CD4-positive, alpha-beta T cell treated with Interferon alpha-2 for 1 hour (primary cell): ENCODE measurements at places on chromosomes 16 and 17.

DNA sequence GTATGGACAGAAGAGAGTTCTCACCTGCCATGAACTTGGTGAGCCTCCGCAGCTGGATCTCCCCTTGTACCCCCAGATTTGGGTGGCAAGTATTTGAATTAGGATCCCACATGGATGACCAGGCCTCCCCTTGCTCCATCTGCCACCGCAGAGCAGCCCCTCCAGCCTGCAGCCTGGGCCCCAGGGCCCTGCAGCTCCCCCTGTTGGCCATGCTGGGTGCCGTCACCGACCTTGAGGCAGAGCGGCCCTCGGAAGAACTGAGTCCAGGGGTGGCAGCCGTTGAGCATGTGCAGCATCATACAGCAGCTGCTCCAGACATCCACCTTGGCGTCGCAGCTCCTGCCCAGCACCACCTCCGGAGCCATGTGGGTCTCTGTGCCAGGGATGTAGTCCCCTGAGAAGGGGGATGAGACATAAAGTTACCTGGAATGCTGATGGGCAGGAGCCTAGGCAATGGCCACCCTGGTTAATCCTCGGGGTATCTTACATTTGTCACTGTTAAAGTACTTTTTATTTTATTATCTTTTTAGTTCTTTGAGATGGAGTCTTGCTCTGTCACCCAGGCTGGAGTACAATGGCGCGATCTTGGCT is 9.0 kb upstream of the SPATA32 start:
- peak; percentile 61 for DNase-seq

- DNase-seq = no peak
Measured at GRCh38 chr17:43683928-43684653, 22.4 kb upstream of the MEOX1 start.

- peak; percentile 94 for DNase-seq
Measured at GRCh38 chr17:58337600-58338453, 9.2 kb upstream of the TSPOAP1 start.

DNA sequence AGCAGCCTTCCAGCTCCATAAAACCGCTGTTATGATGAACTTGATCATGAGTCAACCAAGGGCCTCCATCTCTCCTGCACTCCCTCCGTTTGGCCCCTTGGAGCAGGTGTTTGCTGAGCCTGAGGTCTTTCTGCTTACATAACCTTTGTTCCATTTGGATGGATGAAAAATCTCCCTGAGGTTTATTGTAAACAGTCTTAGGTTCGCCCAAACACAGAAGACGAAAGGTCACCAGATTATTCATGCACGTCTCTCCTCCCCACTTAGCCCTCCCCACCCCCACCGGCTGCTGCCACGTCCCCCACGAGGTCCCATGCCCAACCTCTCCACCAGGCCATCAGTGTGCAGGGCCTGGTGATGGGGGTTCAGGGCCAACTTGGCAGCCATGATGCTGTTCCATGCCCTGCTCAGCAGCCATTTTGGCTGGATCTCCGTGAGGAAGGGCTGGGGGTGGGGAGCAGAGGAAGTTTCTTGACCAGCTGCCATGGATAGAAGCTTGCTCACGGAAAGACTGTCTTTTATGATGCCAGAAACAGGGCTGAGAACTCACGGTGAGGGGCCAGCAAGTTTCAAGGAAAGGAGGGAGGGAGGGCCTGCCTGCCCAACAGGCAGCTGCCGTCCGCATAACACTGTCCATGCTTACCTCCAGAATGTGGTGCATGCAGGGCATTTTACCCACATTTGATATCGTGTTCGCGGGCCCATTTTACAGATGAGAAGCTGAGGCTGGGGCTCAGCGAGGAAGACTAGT is 47.8 kb upstream of the FOXF1 start:
- no peak for DNase-seq

- DNase-seq = no peak
Measured at GRCh38 chr17:79153367-79154130, 78.9 kb downstream of the ENGASE start.
